ENCODE measurements at places on chromosomes 1 and 21.

DNA sequence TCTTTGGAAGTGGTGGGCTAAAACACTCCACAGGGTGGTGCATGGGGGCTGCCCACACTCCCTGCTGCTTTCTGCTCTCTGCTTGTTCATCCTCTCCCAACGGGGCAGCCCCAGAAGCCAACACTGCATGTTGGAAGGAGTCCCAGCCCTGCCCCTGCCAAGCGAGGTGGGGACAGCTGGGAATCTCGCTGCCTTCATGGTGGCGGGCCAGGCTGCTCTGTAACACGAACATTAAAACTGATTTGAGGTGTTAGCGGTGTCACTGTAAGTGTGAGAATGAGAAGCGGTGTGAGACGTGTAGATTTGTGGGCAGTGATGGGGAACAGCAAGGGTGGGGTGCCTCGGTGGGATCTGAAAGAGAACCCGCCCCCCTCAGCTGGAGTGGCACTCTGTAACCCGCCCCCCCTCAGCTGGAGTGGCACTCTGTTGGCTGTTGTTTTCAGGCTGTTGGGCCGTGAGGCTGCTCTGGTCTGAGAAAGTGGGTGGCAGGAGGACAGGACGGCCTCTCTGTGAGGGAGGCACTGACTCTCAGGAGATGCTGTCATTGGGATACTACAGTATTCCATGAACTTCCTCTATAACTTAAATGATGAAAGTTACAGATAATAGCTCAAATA, 80.9 kb downstream of the PCBP3 start:
- DNase-seq: no peak

DNA sequence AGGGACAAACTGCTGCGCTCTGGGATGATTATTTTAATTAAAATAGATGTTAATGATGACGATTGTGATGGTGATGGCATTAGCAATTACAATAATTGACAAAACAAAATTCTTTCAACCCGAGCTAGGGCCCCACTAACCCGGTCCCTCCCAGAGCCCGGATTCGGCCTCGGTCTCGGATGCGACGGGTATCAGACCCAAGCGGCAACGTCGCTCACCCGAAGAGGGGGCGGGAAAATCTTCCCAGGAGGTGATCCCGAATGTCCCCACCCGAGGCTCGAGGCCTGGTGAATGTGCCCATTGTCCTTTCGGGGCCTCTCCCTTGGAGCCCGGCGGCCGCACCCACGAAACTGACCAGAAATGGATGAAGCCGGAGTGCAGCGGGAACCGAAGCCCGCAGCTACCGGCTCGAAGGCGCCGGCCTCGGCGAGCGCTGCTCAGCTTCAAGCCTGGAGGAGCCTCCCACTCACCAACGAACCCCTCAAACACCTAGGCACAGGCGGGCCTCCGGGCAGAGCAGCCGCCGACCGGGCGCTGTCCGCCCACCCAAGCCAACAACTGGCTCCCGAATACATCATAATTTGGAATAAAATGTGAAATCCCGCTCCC, 1.2 kb downstream of the TAL1 start:
- peak; percentile 35 for DNase-seq

GRCh38 chr1:52365071-52365745, 797 bp downstream of the CC2D1B start:
- peak; percentile 38 for DNase-seq

DNA sequence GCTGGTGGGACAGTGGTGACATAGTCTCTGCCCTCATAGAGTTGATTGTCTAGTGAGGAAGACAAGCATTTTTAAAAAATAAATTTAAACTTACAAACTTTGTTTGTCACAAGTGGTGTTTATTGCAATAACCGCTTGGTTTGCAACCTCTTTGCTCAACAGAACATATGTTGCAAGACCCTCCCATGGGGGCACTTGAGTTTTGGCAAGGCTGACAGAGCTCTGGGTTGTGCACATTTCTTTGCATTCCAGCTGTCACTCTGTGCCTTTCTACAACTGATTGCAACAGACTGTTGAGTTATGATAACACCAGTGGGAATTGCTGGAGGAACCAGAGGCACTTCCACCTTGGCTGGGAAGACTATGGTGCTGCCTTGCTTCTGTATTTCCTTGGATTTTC, 58.4 kb downstream of the LAMC2 start:
- DNase-seq: no peak

- no peak for DNase-seq
These were observed at the start of gene PLA2G5 for GRCh38 chr1:20069874-20070273. Gene PLA2G5 (plus strand): TSS chr1:20070194. CDS start chr1:20084831, 14,637 bp downstream.

- no peak for DNase-seq
These were observed 988.8 kb upstream of the B3GALT2 start for GRCh38 chr1:194175251-194175650.

DNA sequence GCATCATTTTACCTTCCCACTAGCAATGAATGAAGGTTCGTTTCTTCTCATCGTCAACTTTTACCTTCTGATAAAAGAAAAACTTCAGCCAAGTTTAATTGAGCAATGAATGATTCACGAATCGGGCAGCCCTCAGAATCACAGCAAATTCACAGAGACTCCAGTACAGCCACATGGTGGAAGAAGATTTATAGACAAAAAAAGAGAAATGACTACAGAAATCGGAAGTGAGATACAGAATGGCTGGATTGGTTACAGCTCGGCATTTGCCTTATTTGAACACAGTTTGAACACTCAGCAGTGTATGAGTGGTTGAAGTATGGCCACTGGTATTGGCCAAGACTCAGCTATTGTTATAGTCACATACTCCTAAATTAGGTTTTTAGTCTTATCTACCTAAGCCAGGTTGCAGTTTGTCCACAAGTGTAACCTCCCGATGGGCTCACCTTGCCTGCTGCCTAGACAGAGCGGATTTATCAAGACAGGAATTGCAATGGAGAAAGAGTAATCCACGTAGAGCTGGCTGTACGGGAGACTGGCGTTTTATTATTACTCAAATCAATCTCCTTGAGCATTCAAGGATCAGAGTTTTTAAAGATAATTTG, 15.3 kb downstream of the AK4 start:
- DNase-seq: no peak

- DNase-seq: no peak
These were observed 36.8 kb downstream of the AHDC1 start for GRCh38 chr1:27567146-27567526.

DNA sequence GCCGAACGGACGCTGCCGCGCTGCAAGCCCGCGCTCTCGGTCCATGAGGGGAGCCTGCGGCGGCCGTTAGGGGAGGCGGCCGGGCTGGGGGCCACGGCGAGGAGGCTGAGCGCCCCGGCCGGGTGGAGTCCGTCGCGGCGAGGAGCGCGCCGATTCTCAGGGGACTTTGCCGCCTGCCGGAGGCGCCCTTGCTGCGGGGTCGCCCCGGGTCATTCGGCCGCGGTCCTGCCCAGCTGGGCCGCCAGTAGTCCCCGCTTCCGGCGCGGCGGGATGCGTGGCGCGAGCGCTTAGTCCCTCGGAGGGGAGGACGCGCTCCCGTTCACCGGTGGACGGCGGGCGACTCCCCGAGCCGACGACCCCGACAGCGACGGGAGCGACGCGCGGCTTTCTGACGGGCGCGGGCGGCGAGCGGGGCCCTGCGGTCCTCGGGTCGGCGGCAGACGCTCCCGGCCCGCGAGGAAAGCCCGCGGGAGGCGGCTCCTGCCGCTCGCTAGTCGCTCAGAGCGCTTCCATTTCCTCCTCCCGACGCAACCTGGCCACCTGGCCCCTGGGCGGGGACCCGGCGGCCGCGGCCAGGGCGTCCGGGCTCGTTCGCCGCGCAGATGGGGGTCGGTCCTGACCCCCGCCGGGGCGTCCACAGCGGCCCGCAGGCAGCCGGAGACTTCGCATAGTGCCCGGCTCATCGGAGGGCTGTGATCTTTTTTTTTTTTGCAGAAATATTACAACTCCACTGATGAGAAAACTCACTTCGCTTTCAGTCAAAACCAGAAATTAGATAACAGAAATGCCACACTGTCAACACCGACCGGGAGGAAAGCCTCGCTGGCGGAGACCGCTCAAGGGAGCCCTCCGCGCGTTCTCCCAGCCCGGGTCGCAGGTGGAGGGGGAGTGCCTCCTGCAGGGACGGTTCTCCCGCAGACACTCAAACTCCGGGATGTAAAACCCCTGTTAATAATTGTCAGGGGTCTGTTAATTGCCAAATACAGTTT, 641 bp upstream of the ZBTB21 start:
- DNase-seq: peak; percentile 30

GRCh38 chr1:54885807-54886723, 930 bp downstream of the DHCR24 start:
- DNase-seq: peak; percentile 9

DNA sequence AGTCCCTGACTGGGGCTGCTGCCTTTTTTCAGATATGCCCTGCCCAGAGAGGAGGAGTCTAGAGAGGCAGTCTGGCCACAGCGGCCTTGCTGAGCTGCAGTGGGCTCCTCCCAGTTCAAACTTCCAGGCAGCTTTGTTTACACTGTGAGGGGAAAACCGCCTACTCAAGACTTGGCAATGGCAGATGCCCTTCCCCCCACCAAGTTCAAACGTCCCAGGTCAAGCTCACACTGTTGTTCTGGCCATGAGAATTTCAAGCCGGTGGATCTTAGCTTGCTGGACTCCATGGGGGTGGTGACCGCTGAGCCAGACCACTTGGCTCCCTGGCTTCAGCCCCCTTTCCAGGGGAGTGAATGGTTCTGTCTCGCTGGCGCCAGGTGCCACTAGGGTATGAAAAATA, 18.3 kb upstream of the C1orf53 start:
- DNase-seq: no peak

GRCh38 chr1:23646091-23646490, 45.5 kb upstream of the RPL11 start:
- no peak for DNase-seq

DNA sequence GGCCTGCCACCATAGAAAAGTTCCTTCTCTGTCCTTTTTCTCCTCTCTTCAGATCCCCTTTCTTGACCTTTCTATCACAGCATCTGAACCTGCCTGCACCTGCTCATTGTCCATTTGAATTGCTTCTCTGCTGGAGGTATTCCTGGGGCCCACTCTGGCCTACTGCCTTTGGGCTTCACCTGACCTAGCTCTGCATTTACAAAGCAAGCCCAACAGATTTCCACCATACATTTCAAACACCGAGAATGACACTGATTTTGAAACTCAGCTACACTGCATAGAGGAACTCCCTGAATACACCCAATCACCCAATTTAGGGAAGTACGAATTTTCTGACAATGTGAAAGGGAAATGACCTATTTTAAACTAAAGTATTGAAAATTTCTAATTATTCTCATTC, 284.5 kb upstream of the USP25 start:
- DNase-seq: no peak

GRCh38 chr21:28908351-28908750, 84.3 kb downstream of the LTN1 start:
- DNase-seq: no peak

GRCh38 chr1:198167436-198167934, 10.7 kb downstream of the NEK7 start:
- DNase-seq: peak; percentile 33

DNA sequence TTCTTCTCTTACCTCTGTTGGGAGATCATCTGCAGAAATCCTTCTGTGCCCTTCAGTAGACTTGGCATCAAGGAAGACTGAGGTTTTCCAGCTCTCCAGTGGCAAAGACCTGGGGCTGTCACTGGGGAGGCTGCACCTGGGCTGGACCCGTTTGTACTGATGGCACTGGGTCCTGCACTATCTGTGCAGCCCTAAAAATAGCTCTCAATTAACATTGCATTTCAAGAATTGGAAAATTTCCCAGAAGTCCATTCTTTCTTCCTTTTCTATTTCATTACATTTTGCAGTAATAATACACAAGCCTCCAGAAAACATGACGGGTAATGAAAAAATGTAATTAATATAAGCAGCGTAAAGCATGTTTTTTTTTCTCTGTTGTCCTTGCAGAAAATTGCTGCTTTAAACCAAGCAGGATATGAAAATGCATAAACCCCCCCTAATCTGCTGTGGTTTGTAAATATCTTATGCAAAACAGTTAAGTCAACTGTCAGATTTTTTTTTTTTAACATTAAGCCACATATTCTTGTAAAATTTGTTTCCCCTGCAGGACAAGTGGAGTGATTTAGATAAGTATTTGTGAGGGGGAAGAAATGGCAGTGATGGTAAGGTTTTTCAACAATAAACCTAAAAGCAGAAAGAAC, 64.9 kb downstream of the LMO4 start:
- no peak for DNase-seq

- DNase-seq: no peak
These were observed 29.1 kb upstream of the CNN3 start for GRCh38 chr1:94955767-94956632.

DNA sequence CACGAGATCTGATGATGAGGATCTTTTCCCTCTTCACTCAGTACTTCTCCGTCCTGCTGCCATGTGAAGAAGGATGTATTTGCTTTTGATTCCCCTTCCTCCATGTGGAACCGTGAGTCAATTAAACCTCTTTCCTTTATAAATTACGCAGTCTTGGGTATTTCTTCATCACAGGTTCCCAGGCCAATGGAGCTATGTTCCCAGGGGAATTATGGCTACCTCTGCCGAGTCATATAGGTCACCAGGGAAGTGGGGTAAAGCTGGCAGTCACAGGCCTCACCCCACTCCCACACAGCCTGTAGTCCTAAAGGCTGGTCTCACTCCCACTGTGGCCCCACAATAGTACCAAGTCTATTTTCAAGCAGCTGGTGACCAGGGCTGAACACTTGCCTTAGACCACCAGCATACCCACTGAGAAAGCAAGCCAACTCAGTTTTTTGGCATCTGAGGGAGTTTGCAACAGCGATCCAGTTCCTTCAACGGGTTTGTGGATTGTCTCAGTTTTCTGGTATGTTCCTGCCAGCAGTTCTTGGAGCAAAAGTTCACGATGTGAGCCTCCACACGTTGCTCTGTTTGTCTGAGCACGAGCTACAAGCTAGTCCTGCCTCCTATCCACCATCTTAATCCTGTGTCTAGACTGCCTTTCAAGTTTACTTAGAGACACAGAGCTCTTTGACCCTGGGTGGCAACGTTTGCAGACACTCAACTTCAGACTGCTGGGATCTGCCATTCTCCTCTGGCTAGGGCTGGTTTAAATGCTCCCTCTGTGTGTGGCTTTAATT, 104.5 kb downstream of the CENPF start:
- no peak for DNase-seq

DNA sequence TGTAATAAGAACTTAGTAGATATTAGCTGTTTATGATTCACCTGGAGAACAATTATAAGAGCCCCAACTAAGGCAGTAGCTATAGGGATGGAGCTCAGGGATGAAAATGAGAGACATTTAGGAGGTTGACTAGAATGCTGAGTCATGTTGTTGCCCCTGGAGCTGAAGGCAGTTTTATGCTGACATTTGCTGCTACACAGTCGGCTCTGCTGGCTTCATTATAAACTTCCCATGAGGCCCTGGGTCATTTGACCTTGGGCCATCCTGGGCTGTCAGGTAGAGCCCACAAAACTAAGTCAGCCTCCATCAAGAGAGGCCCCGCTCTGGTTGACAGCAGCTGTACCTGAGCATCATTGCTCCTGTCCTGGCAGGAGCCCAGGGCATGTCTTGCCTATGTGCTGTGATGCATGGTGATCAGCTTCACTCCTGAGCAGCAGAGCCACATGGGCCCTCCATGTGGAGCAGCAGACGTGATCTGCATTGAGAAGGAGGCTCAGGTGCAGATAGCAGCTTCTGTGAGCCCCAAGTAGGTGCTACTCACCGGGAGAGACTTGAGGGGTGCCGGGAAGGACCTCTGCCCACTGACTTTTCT, 112.4 kb downstream of the TBX19 start:
- DNase-seq: no peak

- DNase-seq: peak; percentile 74
These were observed 14.2 kb downstream of the UTP11 start for GRCh38 chr1:38026592-38027200.

- DNase-seq: no peak
These were observed 74.8 kb upstream of the HSPA13 start for GRCh38 chr21:14457762-14458161.

- no peak for DNase-seq
These were observed 151.7 kb downstream of the FASLG start for GRCh38 chr1:172810480-172811175.

Measured in activated CD4-positive, alpha-beta T cell treated with anti-CD3 and anti-CD28 coated beads for 48 hours (primary cell).